SJSA1 (cell line): ENCODE measurements at places on chromosomes 7 and 10.

DNA sequence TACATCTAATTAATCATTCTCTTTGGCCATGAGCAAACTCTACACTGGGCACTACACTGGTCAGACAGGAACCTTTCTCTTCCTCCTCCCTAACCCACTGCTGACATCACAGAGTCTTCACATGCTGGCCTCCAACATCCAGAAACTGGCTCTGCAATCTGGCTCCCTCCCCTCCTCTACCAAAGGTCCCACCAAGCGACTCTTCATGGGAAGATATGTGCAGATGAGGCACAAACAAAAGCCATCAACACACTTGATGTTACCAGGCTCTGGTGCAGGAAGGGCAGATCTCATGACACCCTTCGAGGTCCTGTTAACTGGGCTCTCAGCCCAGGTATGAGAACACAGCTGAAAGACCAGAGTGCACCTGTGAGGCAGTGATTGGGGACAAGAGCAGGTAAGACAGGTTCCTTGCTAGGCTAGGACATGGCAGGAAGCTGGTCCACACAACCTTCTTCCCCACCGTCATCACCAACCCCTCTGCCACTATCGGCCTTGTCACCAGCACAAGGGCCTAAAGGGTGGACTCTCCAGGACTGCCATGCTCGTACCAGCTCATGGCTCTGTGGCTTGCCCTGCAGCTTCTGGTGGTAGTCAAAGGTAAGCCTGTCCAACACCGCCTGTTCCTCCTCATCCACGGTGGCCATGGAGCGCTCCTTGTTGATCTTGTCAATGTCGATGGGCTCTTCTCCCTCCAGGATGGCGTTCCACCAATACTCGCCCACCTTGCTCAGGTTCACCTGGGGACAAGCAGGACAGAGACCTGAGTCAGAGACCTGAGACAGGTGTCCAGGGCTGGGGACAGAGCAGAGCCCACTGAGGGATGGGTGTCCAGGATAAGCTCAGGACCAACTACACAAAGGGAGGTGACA lies 66.6 kb upstream of the CAMK2B start:
- no peak for DNase-seq

GRCh38 chr7:141157138-141157765 lies 83.4 kb downstream of the TMEM178B start:
- no peak for DNase-seq

- peak; percentile 44 for DNase-seq
Measured at GRCh38 chr10:101779544-101780186, 3.6 kb downstream of the NPM3 start.

DNA sequence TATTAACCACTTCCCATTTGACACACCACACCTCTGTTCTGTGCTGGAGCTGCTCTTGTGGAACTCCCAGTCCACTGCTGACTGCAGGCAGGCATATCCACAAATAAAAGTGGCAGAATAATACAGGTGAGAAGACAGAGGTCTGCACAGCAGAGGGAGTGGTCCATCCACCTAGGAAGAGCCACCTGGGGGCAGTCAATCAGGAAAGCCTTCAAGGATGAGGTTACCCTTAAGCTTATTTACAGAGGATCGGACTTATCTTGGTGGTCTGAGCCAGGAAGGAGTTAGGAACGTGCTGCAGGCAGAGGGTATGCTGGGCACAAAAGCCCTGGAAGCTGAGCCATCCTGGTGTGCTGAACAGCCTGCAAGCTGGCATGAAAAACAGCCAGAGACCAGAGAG lies 78.7 kb downstream of the FRMPD2 start:
- DNase-seq: no peak

- DNase-seq: no peak
Measured at GRCh38 chr7:18175801-18176450, 148.3 kb upstream of the PRPS1L1 start.

- DNase-seq: no peak
Measured at GRCh38 chr7:47358357-47358756, 223.6 kb downstream of the TNS3 start.

- DNase-seq: peak; percentile 50
Measured at GRCh38 chr10:44878706-44879530, 32.2 kb upstream of the TMEM72 start.

DNA sequence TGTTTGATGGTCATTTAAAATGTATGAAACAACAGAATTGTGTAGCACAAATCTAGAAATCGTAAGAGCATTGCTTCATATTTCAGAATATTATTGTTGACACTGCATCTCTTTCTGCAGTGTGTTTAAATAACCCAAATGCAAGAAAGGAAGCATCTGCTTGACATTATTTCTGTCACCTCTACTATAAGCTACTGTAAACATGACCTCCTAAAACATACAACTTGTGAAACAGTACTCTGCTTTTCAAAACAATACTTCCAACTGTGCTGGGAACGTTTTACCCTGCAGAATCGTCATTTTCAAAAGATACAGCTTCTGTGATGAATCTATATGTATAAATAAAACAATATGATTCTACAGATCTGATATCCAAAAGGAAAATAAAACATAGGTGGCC lies 82.0 kb downstream of the RNF133 start:
- no peak for DNase-seq

- DNase-seq: peak; percentile 56
Measured at GRCh38 chr7:31373337-31374289, 33.1 kb upstream of the NEUROD6 start.

- DNase-seq: no peak
Measured at GRCh38 chr10:9886772-9887171, 1130.9 kb upstream of the CELF2 start.

DNA sequence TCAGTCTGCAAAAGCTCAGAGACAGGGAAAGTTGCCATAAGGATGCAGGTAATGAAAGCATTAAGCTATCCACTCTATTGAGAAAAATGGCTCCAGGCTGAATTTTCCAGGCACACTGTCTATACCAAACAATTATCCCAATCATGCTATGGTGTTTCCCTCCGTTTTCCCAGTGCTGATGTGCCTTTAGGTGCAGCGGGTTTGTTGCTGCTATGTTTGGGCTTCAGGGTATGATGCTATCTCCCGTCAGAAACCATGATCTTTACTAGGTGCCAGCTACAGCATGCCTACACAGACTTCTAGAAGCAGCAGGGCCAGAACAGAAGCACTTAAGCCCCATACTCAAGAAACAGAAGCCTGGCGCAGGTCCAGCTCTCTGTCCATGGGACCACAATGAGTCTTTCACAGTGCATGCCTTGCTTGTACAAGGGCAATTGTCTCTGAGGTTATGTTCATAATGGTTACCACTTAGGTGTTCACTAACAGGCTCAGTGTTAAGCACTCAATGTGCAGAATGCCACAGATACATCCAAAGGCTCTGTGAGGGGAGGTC lies 19.4 kb downstream of the STEAP1B start:
- no peak for DNase-seq

DNA sequence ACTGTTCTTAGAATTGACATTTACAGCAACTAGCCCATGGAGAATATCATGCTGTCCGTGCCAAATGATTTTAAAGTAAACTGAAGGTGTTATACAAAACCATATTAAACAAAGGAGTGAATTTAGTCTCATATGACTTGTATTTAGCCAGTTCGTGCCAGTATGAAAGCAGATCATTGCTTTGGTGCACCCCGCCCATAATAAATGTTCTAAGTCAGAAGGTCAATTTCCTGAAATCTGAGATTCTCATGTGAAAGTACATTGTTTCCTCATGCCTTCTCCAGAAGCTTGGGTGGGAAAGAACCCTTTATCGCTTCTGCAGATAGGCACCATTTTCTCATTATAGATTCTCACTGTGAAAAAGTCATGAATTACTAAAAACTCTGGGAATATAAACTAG lies 106.4 kb downstream of the CAMK1D start:
- no peak for DNase-seq

- no peak for DNase-seq
Measured at GRCh38 chr7:157408258-157409101, 71.7 kb downstream of the DNAJB6 start.

- DNase-seq: no peak
Measured at GRCh38 chr10:75186310-75186709, 24.3 kb upstream of the VDAC2 start.

- peak; percentile 87 for DNase-seq
Measured at GRCh38 chr7:47327698-47328391, 254.1 kb downstream of the TNS3 start.

DNA sequence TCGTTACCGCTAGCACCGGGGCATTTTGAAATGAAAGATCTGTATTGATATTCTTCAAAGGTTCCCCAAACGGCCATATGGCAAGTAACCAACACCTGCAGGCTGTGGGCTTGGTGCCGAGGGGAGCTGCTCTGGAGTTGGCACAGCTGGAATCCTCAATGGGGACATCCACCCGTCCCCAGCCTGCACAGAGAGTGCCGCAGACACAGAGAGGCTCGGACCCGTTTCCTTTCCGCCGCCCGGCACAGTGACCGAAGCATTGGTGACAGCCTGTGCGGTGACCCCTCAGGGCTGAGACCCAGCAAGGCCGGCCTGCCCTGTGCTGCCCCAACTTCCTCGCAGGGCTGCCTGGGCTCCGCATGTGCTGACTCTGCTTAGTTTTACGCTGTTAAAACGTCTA lies 4.5 kb downstream of the CFAP46 start:
- no peak for DNase-seq

DNA sequence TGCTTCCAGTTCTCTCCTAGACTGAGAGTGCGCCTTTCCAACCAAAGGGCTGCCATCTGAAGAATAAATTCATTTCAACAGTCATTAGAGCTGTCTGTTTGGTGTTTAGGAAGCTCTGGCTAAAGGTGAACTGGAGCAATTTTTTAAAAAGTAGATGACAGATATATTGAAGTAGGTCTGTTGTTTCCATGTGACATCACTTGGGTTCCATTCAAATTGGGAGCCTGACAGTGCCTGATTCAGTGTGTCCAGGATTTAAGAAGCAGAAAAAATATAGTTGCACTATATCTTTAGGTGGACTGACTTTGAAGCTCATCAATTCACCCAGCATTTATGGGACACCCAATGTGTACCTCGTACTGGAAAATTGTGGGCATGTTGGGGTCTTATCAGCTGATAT lies 367.7 kb downstream of the BBS9 start:
- DNase-seq: no peak

GRCh38 chr7:120218712-120219111 lies 54.3 kb upstream of the KCND2 start:
- DNase-seq: no peak

- no peak for DNase-seq
Measured at GRCh38 chr7:122298618-122299017, 5.9 kb downstream of the FEZF1 start.

DNA sequence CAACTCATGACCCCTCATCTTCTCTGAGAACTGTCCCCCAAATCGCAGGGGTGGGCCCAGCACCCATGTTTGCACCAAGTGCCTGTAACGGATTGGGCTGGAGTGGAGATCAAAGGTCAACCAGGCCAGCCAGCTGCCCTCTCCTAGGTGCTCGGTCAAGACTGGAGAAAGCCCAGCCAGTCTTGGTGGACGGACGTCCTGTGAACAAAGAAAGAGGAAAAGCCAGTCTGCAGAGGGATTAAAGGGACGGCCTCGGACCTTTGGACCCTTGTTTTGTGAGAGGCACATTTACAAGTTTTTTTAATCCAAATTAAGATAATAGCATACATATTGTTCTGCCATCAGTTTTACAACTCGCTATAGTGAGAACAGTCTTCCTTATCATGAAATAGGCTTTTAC lies 31.7 kb upstream of the GALNTL5 start:
- no peak for DNase-seq

DNA sequence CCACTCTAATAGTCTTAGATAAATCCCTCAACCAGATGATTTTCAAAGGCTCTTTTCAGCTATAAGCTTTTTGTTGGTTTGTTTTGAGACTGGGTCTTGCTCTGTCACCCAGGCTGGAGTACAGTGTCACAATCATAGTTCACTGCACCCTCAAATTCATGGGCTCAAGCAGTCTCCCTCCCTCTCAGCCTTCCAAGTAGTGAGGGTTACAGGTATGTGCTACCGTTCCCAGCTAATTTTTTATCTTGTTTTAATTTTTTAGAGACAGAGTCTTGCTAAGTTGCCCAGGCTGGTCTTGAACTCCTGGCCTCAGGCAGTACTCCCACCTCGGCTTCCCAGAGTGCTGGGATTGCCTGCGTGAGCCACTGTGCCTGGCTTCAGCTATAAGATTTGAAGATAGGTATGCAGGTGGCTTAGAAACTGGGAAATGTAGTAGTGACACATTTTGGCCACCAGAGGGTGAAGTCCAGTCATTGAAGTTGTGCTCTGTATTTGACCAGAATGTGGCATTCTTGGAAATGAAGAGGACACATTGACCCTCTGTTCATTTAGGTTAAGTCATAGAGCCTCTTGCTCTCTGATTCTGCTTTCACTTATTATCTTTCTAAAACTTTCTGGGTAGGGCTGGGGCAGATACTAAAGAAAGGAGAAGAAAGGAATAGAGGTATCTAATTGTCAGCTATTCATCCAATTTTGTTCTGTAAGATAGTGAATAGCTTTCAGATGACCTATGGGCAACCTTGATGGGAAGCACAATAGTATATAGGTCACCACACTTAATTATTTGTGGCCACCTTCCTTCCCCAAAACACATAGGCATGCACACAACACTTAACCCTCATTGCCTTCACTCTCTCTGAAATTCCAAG lies 36.0 kb downstream of the R3HCC1L start:
- DNase-seq: no peak

DNA sequence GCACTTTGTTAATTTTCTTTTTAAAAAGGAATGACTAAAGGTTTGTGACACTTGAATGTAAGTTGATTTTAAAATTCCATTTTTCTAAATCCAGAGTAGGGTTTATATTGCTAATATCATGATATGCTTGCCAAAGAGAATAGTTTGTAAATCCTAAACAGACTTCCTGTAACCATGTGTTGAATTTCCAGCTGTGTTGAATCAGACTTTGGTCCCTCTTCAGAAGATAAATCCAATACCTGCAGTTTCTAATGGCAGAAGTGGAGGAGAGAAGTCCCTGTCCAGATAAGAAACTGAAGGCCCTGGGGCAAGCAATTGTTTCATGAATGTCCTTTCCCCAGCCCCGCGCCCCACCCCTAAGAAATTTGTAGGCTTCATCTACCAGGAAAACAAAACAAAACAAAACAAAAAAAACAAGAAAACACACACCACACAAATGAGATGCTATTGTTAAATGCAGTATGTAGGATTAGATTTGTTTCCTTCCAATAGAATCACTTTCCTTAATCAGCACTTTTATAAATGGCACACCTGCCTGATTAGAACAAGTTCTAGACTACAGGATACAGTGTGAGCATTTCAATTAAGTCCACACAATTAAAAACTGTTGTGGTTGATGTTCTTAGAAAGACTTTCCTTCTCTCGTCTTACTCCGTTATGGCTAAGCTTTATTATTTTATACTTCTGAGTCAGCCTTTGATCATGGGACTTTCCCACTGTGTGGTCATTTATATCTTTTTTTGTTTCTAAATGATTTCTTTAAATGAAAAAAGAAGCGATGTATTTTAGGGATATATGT lies 122.8 kb downstream of the KAT6B start:
- DNase-seq: peak; percentile 28
